ENCODE measurements at places on chromosomes 16 and 17.

DNA sequence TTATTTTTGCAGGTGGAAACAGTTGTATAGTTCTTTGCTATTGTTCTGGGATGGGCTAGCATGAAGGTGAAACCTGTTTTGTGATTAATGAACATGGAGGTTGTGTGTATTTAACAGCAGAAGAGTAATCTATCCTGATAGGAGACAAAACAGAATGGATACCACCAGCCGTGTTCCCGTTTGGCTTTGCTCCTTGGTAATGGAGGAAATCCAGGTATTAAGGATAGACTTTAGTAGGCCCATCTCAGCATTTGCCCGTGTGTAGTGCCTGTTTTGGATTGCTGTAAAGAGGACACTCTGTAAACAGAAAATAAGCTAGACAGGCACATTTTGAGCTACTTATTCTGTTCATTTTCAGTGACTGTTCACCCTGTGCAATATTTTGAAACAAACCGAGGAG is 215.1 kb downstream of the RBFOX1 start:
- no peak for DNase-seq

DNA sequence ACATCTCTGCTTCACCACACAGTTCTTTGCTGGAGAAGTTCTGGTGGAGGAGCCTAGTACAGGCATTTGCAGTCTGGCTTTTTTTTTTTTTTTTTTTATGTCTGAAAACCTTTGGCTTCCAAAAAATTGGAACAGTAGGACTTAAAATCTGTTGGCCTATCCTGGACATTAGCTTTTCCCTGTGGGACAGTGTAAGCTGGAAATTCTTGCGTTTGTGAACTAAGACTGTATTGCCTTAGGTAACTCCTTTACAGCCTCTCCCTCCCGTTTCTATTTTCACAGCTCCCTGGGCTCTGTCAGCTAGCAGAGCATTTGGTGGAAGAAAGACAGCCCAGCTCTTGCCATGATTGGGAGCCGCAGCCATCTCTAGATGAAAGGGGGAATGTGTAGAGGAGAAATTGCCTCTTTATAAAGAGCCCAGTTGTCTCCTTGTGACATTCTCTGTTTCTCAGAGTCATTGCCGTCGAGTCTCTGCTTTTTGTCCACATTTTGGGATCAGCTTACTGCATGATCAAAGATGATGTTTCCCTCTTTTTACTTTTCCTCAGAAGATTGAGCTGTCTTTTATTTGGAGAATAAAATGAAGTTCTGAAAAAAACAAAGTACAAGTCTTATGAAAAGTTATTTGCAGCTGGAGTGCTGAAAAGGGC is 227.5 kb downstream of the SPECC1 start:
- DNase-seq, result no peak

DNA sequence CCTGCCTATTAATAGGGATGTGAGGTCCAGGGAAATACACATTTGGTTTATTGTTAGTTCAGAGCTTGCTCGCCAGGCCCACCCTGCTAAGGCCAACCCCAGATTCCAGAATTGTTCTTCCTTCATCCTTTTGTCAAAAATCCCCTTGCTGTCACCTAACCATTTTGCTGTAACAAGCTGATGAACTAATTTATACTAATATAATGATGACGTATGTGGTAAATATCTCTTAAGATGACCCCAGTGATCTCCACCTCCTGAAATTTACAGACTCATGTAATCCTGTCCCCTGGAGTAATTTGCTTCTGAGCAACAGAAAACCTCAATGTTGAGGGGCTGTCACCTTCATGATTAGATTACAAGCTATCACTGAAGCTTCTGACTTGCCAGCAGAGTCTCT is 236.3 kb upstream of the N4BP1 start:
- no peak for DNase-seq

GRCh38 chr16:49619811-49620157 is 236.1 kb downstream of the ZNF423 start:
- no peak for DNase-seq

DNA sequence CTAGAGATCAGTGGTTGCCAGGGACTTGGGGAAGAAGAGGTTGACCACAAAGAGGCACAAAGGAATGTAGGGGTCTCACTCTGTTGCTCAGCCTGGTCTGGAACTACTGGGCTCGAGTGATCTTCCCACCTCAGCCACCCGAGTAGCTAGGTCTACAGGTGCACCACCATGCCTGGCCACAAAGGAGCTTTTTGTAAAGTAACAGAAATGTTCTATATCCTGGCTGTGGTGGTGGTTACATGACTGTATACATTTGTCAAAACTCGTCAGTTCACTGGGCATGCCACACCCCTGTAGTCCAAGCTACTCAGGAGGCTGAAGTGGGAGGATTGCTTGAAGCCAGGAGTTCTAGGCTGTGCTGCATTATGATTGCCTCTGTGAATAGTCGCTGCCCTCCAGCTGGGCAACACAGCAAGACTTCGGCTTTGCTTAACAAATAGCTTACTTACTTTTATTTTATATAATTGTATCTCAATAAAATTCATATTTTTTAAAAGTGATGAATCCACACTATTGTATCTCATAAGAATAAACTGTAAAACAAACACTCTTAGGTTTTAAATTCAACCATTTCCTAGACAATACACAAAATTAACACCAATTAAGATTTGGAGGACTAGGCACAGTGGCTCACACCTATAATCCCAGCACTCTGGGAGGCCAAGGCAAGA is 5.0 kb downstream of the SKA2 start:
- DNase-seq, result no peak

- DNase-seq, result no peak
Measured at GRCh38 chr17:33127706-33128105, 136.1 kb downstream of the SPACA3 start.

GRCh38 chr16:69747115-69747514 is 7.6 kb downstream of the NOB1 start:
- DNase-seq, result no peak

DNA sequence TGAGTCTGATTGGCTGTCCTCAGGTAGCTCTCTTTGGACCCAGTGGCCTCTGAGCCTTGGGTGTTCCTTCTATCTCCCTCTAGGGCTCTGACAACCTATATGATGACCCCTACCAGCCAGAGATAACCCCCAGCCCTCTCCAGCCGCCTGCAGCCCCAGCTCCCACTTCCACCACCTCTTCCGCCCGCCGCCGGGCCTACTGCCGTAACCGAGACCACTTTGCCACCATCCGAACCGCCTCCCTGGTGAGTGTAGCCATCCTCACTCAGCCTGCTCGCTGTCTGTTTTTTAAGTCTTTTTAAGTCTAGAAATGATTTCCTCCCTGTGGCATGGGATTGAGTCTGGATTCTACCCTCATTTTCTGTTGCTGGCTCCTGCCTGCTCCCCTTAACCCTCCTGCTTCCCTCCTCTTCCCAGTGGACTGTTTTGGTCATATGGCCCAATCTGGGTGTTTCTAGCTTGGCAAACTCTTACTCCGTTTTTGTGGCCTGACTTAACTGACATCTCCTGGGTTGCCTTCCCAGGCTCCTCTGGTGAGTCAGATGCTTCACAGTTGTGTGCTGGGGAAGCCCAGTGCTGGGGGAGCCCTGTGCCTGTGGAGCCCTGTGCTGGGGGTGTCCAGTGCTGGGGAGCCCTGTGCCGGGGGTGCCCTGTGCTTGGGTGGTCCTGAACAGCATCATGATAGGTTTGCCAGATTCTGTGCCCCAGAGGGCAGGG is 9.9 kb downstream of the TAOK2 start:
- no peak for DNase-seq

- DNase-seq, result no peak
Measured at GRCh38 chr16:6898896-6899295, 433.7 kb upstream of the RBFOX1 start.

GRCh38 chr16:50997679-50998078 is 153.4 kb downstream of the SALL1 start:
- no peak for DNase-seq

DNA sequence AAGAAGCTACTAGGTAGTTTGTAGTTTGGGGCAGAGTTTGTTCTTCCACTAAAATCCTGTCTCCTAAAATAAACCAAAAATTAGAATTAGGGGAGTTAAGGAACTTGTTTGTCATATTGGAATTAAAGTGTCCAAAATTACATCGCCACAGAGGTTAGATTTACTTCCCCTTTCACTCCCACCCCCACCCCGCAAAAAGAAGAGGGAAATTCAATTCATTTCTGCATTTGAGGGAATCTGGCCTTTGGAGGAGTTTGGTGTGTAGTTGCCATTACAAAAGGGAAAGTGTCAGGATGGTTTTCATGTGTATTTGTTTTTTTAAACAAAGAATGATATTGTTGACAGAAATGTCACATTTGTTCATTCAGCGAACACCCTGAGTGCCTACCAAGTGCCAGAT is 5.8 kb downstream of the TMEM97 start:
- DNase-seq, result no peak

- DNase-seq, result no peak
Measured at GRCh38 chr16:49527611-49528010, 154.0 kb downstream of the C16orf78 start.

DNA sequence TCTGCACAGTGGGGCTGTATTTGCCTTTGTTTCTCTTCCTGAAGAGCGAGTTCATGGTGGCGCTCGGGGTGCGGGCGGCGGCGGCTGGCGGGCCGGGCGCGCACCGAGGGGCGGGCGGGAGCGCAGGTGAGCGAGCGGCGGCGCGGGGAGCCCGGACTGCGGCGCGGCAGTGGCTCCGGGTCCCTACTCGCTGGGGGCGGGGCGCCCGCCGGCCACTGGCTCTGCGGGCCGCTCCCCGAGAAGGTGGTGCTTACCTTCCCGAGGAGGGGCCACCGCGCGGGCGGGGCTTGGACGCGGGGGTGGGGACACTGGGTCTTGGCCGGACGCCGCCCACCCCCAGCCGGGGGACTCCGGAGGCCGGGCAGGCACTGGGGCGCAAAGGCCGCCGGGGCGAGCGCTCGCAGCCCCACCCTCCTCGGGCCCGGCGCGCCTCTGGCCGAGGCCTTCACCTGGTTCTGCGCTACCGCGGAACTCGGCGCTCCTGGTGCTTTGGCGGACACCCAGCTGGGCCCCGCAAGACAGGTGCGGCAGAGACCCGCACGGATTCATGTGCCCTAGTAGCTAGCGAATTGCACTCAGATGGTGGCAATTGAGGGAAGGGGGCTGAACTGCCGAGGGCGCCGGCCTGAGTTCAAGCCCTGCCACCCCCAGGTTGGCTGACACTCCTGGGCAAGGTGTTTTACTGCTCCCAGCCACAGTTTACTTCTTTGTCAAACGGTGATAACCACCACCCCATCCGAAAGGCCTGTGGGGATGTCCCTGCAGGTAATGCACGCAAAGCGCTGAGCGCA is at the start of gene PPL:
TSS of gene PPL (minus strand) at position 158 of the 791 bp plus-strand sequence. CDS start at position 55, 103 bp downstream.
- no peak for DNase-seq

GRCh38 chr17:1967213-1967612 is 57.9 kb downstream of the RTN4RL1 start:
- DNase-seq, result no peak

DNA sequence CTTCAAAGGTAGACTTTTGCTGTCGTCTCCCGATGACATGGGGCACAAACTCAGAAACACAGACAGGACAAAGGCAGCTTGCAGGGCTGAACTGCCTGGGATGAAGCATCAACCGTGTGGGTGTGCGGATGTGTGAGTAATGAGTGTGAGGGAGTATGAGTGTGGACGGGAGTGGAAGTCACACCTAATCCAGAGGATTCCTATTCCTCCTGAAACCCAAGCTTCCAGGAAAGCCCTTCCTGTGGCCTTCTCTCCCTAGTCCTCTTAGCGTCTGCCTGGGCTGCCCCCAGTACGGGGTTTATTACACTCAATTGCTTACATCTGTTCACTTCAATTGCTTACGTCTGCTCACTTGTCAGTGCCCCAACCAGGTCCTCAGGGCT is 2.3 kb upstream of the IL4R start:
- DNase-seq, result no peak

DNA sequence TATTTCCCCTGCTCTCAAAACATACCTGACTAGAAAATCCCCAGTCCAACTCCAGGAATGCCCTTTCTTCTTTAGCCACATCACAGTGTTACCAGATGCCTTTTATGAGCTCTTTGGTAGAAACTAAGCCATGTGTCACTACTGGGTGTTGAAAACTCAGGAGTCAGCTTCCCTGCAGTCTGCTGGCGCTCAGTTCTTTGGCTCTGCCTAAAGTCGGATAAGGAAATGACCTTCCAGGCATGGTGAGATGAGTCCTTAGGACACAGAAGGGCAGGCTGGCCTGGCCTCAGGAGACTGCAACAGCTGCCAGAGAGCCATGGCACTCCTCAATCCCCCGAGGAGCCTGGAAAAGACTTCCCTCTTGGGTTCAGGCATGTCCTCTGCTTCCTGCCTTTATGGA is 89.1 kb downstream of the CDH13 start:
- no peak for DNase-seq

GRCh38 chr17:57340160-57340981 is 84.0 kb downstream of the MSI2 start:
- DNase-seq, result no peak

- no peak for DNase-seq
Measured at GRCh38 chr16:86786338-86786737, 208.0 kb downstream of the FOXL1 start.

GRCh38 chr16:65113441-65113840 is 8.4 kb downstream of the CDH11 start:
- DNase-seq, result no peak

DNA sequence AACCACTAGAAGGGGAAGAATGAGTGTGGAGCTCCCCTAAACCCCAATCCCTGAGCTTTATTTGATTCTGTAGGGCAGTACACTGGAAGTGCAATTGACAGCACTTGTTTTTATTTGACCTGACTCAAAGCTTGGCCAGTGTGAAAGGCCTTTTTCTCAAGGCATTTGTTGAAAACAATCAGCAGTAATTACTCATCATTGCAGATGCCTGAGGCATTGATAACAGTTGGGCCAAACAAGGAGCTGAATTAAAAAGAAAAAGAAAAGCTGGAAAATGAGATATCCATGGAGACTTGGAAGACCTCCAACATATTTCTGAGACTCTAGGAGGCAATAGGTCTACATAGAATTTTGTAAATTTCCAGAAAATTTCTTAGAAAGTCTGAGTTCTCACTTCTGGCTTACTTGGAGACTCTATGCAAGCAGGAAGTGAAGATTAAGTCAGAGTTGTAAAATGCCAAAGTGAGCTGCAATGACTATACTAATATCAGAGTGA is 200.8 kb upstream of the KCNJ16 start:
- no peak for DNase-seq

DNA sequence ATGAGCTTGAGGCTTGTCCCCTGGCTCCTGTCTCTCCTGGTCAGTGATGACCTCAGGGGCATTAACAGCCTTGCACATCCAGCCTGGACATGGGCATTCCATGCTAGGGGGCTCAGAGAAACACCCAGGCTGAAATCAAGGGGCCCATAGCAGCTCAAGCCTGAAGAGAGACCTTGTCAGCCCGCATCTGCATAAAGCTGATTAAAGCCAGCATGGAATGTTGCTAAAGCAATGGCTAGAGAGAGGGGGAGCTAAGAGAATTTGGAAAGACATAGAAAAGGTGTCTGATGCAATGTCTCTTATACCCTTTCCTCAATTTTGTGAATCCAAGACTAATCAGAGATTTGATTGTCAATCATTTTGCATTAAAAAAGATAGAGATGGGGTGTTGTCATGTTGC is 51.4 kb upstream of the WSCD1 start:
- no peak for DNase-seq

Measured in T-cell (primary cell).